ENCODE measurements at places on chromosomes 13 and 19.

DNA sequence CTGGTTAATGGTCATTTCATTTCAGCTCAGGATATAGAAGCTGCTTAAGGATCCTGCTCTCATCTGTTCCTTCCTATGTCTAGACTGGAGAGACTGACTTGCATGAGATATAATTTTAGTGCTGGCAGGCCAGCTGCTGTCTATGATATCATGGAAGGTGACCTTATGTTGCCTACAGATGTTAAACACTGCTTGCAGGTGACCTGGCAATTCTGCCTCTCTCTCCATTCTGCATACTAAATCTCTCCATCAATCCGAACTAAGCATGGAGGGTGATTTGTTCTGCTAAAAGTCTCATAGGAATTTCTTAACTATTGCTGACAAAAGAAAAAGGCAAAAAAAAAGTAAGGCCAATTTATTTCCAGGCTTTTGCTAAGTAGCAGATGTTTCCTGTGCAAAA, 81.0 kb downstream of the CCNA1 start:
- no peak for DNase-seq

DNA sequence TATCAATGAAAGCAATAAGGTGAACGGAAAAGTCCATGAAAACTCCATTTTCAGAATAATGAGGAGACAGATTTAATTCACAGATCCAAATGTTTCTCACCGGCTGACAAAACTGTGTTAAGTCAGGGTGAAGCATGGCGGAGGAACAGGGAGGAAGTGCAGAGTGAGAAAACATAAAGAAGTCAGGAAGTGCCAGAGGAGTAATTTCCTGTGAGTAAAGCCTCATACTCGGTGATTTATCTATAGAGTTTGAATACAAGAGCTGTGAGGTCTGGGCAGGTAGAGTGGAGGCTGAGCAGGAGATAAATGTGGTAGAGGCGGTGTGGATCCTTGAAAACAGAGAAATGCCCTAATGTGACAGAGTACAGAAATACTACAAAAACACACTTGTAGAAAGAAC, 11.4 kb downstream of the CARD8 start:
- peak; percentile 8 for DNase-seq

GRCh38 chr13:62544928-62545327, 1129.3 kb upstream of the PCDH20 start:
- DNase-seq = peak; percentile 4

GRCh38 chr19:1240925-1241324, 626 bp upstream of the ATP5F1D start:
- no peak for DNase-seq

GRCh38 chr19:11254666-11255065, 7.7 kb downstream of the DOCK6 start:
- no peak for DNase-seq

GRCh38 chr13:113577881-113578435, 6.6 kb upstream of the TFDP1 start:
- no peak for DNase-seq

DNA sequence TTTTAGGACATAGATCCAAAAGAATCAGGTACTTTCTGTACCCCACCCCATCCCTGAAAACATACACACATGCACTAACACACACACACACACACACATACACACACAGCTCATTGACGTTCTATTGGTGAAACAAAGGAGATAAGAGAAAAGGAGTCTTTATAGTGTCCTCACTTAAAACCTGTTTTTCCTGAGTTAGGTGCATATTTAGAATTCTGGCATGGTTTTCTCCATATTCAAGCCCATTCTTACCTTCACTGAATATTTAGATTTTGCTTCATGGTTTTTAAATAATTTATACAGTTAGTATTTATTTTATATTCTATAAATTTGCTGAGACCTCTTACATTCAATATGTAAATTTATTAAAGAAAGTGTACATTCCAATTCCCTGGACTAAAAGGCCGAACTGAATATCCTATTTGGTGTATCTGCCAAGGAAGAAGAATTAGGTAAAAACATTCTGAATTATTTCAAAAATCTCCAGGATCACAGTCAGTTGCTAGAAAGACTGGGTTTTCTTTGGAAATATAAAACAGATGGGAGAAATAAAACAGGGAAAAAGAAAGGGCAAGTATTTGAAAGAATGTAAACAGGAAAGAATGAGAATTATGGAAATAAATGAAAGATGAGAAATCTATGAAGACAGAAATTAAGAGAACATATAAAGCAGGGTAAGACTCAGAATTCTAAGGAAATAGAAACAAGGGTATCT, 556.2 kb downstream of the KCTD12 start:
- no peak for DNase-seq

GRCh38 chr19:4059891-4060620, 6.6 kb downstream of the ZBTB7A start:
- DNase-seq = no peak

DNA sequence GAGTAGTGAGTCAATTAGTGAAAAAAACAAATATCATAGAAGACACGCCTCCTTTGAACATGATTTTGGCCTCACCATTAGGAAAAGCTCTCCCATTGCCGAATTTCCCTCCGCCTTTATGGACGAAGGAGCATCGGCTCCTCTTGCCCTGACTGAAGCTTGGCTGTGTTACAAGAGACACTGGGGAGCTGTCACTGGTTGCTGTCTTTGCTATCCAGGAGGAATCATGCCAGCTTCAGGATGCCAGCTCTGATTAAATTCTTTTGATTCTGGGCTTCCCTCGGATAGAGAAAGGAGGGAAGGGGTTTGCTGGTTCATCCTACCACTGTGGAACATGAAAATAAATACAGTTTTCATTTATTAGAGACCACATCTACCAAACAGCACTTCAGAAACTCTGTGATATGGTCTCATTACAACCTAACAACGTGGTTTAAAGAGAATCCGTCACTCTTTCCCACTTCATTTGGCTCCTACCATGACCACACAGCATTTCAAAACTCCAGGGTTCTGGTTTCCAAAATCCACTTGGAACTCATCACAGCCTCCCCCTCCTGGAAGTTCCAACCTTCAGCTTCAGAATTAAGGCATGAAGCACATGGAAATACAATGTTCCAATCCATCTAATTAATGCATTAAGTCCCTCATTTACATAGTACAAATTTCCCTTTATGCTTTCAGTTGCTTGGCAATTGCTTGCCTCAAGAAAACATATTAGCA, 446.0 kb downstream of the EFNB2 start:
- no peak for DNase-seq

DNA sequence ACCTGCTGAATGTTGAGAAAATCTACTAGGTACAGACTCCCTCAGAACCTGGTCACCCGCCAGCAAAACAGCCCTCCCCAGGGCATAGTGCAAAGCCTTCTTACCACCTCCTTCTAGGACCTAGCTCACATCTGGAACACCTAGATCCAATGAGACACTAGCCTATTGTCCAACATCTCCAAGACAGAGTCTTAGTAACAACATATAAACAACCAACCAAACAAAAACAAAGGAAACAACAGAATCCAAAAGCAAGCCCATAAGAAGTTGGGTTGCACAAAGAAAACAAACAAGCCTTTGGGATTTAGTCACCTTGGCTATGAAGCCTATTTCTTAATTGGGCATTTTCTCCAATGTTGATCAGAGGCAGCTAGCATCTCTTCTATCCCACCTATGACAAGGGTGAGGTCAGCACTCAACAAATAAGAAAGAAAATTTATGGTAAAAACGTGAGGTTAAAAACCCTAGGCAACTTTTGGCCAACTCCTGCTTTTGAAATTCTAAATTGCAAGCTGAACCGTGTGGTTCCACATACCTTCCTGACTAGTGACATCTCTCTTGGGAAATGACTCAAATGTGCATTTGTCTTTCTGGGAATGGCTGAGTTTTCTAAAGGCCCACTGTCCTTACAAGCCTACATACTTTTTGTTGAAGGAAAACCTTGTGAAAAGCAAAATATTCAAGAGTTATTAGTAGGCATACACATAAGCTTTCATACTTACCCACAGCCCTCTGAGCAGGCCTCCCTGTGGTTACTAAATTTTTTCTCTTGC, 66.7 kb downstream of the FAM216B start:
- no peak for DNase-seq

GRCh38 chr13:30382836-30383525, 39.3 kb upstream of the UBE2L5 start:
- no peak for DNase-seq

GRCh38 chr19:13090511-13091231, 12.0 kb downstream of the LYL1 start:
- DNase-seq = no peak

DNA sequence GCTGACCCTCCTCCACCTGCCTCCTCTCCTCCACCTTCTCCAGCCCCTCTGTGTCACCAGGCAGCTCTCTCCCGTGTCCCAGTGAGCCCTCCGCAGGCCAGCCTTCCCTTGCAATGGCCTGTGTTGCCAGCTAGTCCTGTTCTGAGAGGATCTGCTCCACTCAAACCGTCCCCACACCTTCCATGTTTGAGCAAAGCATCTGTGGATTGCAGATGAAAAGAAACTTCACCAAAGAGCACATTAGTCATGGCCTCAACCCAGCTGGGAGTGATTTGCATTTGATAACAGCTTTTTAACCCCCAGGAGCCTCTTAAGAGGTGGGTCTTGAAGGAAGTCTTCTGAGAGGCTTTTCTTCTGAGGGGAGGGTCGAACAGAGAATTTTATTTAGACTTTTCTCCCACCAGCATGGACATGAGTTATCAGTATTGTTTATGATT, 72.8 kb downstream of the COL4A2 start:
- DNase-seq = no peak

GRCh38 chr13:54165581-54166215, 1137.1 kb downstream of the OLFM4 start:
- DNase-seq = no peak

Data from AML-193 (cell line).